ENCODE measurements at places on chromosomes 16 and 17.

- peak; percentile 38 for DNase-seq
These were observed 121.9 kb upstream of the TNRC6C start for GRCh38 chr17:77836557-77837041.

- DNase-seq: no peak
These were observed 601 bp downstream of the SPNS1 start for GRCh38 chr16:28975158-28975599.

GRCh38 chr17:70276906-70277305, 107.6 kb downstream of the KCNJ2 start:
- no peak for DNase-seq

DNA sequence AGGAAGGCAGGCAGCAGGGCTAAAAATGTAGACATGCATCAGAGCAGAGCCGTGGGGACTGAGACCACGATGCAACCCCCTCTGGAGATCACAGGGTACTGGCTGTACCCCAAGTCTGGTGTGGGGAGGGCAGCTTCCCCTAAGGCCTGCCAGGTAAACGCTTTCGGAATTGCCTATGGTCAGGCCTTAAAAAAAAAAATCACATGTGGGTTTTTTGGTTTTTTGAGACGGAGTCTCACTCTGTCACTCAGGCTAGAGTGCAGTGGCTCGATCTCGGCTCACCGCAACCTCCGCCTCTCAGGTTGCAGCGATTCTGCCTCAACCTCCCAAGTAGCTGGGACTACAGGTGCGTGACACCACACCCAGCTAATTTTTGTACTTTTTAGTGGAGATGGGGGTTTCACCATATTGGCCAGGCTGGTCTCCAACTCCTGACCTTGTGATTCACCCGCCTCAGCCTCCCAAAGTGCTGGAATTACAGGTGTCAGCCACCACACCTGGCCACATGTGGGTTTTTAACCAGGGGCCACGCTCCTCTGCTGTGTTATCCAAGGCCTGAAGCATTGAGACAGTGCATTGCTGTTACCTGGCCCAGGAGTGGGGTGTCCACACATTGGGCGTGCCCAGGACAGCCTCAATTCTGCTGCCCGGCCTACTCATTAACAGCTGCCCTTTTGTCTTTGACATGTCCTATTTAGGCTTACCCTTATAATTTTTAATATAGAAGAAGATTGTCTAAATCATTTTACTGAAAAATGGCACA, 50.4 kb downstream of the LITAF start:
- DNase-seq: no peak

DNA sequence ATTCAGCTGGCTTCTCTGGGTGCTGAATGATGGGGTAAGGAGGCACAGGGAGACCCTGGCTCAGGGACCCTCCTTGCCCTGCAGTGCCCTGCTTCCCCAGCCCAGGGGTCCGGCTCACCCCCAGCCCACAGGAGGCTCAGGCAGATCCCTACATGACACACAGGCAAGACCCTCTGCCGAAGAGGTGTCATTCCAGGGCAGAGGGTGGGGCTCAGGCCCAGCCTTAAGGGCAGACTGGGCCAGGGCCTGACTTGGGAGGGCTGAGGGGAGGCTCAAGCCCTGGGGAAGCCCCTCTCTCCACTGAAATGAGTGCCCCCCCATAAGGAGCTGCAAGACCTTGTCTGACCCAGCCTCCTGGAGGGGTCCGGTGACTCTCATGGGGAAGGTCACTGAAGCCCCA, 30.3 kb upstream of the KSR1 start:
- DNase-seq: no peak
